Caco-2 (cell line): ENCODE measurements at places on chromosomes 11 and 22. TPM values are rescaled to one million over a fixed set of nuclear protein-coding genes. Genes with fewer than 3 reads are reported as not detected.

GRIA4 gene
- not detected in 2 replicates for total RNA-seq

OR56A4 gene
- total RNA-seq = not detected in 2 replicates

OR5M3 gene
- not detected in 2 replicates for total RNA-seq

INSC gene
- not detected in 2 replicates for total RNA-seq

GRCh38 chr11:83364500-83365045, 78.4 kb upstream of the CCDC90B start:
- no peak overlapping the region for H3K4me3 ChIP-seq
- H3K4me1 ChIP-seq = no peaks in the 10 kb centered on the region
- H3K27me3 ChIP-seq = no peaks in the 10 kb centered on the region
- H3K36me3 ChIP-seq = no peaks in the 10 kb centered on the region

DNA sequence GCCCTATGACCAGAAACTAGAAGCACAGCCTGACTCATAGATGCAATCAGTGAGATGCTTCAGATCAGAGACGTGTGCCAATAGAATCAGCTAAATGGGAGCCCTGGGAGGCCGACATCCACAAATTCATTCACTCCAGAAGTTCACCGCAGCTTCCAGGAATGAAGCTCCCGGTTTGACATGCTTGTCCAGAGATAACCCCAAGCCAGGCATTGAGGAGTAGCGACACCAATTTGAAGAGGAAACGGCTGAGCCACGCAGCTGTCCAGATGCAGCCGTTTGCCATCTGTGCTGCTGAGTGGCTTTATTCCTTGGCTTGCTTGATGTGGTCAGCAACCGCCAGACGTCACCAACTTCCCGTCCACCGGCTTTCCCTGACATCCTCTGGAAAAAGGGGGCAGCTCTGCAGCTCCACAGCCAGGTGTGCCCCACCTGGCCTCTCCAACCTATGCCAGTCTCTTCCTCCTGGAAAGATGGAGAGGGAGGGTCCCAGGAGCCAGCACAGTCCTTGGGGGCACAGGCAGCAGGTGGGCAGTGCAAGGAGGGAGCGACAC, 123.9 kb upstream of the OPCML start:
- H3K4me3 ChIP-seq = no peak overlapping the region
- no peak overlapping the region for H3K27ac ChIP-seq
- no peaks in the 10 kb centered on the region for H3K4me1 ChIP-seq
- H3K36me3 ChIP-seq = no peaks in the 10 kb centered on the region

GRCh38 chr11:121091492-121092152, 9.4 kb upstream of the TECTA start:
- no peaks in the 10 kb centered on the region for H3K36me3 ChIP-seq
- H3K4me3 ChIP-seq = no peak overlapping the region
- H3K4me1 ChIP-seq = peaks cover 7% of the 10 kb centered on the region
- DNase-seq = no peak

DNA sequence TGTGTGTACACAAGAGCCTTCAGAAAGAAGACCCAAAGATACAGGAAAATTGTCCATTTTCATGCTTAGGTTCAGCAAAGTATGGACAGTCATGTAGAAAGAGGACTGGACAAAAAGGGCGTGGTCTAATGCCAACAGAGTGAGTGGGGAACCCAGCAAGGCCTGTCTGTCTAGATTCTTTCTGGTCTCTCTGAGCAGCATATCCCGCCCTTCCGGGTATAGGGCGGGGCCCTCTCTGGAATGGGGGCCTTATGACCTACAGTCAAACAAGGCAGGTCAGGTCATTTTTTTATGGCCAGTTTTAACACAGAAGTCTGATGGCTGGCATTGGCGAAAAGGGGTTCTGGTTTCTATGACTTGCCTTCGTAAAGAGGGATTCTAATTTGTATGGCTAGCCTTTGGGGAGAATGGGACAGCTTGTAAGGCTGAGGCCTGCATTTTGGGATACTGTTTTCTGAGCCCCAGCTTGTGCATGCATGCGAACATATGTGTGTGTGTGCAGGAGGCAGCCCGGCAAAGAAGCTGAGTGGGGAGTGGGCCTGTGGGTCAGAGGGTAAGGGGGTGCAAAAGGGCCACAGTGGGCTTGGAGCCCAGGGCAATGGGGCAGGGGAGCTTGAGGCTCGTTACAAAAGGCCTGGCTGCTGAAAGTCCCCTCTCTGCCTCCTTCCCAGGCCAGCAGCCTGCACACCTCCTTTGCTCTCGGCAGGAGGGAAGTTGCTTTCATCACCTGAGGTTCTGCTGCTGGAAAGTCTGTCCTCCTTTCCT, 130.5 kb upstream of the B3GAT1 start:
- H3K27ac ChIP-seq = peak overlapping the region; percentile 32
- H3K4me3 ChIP-seq = no peak overlapping the region
- peaks cover 21% of the 10 kb centered on the region for H3K4me1 ChIP-seq
- DNase-seq = peak; percentile 95
- H3K36me3 ChIP-seq = no peaks in the 10 kb centered on the region

DNA sequence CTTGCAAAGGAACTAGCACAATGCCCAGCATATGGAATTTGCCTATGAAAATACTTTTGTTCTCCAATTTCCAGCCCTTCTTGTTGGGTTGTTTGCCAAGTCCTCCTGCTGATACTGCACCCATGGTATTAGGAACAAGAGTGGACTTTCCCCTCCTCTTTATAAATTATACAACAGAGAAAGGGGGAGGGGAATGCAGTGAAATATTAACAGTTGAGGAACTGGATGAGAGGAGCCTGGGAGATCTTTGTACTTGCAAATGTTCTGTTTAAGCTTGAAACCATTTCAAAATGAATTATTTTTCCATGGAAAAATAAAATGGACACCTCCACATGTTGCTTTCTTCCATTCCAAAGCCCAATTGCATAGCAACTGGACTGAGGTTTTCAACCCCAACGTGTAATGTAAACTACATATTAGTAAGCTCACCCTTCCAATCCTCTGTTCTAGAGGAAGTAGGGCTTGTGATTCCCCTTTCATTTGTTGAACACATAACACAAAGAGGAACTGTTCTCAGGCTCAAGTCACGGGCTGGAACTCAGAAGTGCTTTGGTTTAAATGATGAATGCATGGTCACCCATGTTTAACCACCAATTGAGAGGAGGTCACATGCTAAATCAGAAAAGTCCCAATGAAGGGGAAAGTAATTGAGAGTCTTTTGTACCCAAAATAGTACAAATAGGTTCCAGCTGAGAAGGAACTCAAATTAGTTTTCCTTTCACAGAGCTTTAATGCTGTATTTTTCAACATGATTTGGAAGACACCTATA, 66.2 kb upstream of the ZC3H12C start:
- DNase-seq = no peak
- no peak overlapping the region for H3K4me3 ChIP-seq
- peaks cover 24% of the 10 kb centered on the region for H3K4me1 ChIP-seq
- H3K36me3 ChIP-seq = no peaks in the 10 kb centered on the region

DNA sequence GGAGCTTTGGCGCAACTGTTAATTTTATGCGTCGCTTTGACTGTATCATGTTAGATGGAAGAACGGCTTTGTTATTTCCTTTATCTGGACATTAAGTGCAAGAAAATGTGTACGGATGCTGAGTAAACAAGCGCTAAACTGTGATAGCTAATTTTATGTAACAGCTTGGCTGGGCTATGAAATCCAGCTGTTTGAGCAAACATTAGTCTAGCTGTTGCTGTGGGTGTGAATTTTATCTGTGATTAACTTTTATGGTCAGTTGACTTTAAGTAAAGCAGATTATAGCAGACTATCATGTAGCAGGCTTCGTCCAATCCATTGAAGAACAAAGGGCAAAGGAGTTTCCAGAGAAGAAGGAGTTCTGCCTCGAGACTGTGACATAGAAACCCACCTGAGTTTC, 14.0 kb downstream of the OR8A1 start:
- no peaks in the 10 kb centered on the region; the same call in none of the 2 replicates for H3K27me3 ChIP-seq
- H3K4me3 ChIP-seq = no peak overlapping the region
- H3K27ac ChIP-seq = no peak overlapping the region

DNA sequence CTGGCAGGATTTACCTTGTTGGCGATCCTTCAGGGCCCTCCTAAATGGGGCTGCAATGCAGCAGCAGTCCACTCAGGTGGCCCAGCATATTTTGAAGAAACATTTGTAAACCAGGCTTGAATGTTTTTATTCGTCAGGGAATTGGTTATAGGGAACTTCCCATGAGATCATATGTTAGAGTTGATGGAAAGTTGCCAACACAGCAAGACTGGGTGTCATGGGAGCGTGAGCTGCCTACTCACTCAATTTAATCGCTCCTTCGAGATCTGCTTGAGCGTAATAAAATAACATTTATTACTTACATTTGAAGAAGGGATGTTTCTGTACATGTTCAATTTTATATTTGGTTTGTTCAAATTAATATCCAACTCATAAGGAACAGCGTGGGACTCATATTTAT, 19.4 kb downstream of the OR2AT4 start:
- no peak overlapping the region for H3K27ac ChIP-seq
- no peaks in the 10 kb centered on the region for H3K4me1 ChIP-seq
- H3K27me3 ChIP-seq = no peaks in the 10 kb centered on the region
- H3K4me3 ChIP-seq = no peak overlapping the region
- H3K36me3 ChIP-seq = no peaks in the 10 kb centered on the region
